Thymus (tissue), 14 donors: ENCODE measurements at places on chromosomes 1 and 21.

DNA sequence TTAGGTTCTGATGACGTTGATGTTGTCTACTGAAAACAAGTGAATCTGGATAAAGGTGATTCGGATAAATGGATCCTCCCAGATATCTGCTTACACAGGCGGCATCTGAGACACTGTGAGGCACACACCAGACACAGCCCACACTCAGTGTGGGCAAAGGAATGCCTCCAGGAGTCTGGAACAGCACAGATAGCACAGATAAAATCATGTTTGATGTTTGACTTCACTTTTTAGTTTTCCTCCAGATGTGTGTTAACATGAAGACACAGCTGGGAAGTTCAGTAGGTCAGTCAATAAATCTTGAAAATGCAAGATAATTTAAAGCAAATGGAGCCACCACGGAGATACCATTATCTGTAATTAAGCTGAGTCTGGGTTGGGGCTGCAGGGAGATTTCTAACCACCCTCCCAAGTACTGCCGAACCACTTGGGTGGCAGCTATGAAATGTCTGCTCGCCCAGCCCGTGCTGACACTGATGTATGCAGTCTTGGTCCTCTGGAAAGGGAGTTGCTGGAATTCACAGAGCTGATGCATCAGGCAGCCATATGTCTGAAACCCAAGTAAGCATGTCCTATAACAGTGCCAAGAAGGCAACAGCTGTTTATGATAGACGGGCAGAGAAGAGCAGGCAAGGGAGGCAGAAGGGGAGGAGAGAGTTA lies 11.7 kb downstream of the CAPN9 start:
- peaks cover 6% of the 10 kb centered on the region for H3K27me3 ChIP-seq
- no peaks in the 10 kb centered on the region for H3K4me1 ChIP-seq
- H3K27ac ChIP-seq, result no peak overlapping the region
- no peak for DNase-seq
- H3K4me3 ChIP-seq, result no peak overlapping the region

DNA sequence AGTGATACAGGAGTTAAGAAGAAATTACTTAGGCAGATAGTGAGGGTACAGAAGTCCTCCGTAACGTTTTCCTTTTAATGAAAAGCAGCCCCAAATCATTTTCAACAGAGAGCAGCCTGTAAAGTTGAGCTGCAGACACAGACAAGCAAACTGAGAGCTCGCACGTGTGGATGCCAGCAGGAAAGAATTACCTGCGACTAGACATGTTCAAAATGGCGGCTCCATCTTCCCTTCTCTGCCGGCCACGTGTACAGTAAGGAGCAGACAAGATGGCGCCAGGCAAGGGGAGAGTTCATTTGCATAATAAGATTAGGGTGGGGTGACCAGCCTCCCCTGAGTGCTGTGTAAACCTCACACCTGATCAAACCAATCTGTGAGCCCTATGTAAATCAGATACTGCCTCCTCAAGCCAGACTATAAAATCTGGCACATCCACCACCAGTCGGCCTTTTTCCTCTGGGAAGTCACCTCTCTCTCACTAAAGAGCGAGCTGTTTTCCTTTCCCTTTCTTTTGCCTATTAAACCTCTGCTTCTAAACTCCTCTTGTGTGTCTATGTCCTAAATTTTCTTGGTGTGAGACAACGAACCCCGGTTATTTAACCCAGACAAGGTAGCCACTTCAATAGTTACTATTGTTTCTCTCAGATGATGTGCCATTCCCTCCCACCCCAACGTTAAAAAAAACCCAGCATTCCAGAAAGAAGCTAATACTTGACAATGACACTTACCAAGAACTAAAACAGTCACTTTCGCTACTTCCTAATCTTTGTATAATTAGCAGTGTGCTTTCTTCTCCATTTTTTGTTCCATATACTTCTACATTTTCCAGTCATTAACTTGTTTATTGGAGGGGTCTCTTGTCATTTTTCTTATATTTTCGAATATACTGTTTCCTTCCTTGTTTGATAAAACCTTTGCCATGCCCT lies 27.4 kb downstream of the DUSP10 start:
- H3K27ac ChIP-seq, result no peak overlapping the region
- H3K36me3 ChIP-seq, result no peaks in the 10 kb centered on the region
- DNase-seq, result no peak
- no peaks in the 10 kb centered on the region for H3K27me3 ChIP-seq
- no peak overlapping the region for H3K4me3 ChIP-seq
- peaks cover 7% of the 10 kb centered on the region for H3K4me1 ChIP-seq

GRCh38 chr1:53945433-53946251 lies at the start of gene IFT25:
Gene IFT25 (minus strand): TSS chr1:53945699. CDS start chr1:53940082, 5,617 bp downstream.
- peak; percentile 81 for DNase-seq
- H3K36me3 ChIP-seq, result peaks cover 4% of the 10 kb centered on the region

DNA sequence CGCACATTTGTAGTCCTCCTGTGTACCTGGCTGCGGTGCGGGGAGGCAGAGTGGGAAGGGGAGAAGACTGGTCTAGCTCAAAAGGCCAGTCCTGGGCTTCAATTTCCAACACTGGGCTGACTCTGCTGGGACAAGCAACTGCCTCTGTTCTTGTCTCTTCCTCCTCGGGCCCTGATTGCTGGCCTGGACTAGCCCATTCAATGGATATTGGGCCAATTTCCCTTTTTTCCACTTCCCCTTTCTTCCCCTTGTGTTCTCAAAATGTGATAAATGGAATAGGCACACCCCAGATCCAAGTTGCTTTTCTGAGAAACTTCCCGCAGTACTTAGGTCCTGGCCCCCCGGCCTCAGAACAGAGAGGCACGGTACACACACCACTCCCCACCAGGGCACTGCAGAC lies 48.2 kb downstream of the SPSB1 start:
- H3K27me3 ChIP-seq, result no peaks in the 10 kb centered on the region
- no peak for DNase-seq
- no peaks in the 10 kb centered on the region for H3K4me1 ChIP-seq
- H3K36me3 ChIP-seq, result no peaks in the 10 kb centered on the region
- H3K4me3 ChIP-seq, result no peak overlapping the region

DNA sequence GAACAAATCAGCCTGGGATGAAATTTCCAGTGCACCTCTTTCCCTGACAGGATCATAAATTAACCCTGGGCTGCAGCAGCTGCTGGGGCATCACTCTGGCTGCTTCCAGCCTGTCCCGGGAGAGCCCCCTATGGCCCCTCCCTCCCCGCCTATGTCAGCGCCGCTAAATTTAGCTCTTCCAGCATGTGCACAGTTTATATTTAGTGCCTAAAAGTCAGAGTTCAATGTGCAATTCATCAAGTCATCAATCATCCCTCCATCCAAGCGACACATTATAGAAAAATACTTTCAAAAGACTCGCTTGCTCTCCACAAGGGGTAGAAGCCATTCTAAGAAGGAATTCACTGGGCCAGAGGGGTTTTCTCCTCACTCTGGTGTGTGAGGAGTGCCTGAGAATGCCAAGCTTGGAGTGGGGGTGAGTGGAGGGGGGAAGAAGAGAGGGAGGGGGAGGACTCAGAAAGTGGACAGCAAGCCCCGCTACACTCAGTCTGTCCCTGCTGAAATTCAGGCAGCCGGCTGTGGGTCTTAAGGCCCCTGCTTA lies 37.4 kb downstream of the XCL1 start:
- H3K36me3 ChIP-seq, result no peaks in the 10 kb centered on the region
- no peak for DNase-seq
- no peak overlapping the region for H3K4me3 ChIP-seq
- peaks cover 6% of the 10 kb centered on the region for H3K4me1 ChIP-seq
- H3K27ac ChIP-seq, result no peak overlapping the region

DNA sequence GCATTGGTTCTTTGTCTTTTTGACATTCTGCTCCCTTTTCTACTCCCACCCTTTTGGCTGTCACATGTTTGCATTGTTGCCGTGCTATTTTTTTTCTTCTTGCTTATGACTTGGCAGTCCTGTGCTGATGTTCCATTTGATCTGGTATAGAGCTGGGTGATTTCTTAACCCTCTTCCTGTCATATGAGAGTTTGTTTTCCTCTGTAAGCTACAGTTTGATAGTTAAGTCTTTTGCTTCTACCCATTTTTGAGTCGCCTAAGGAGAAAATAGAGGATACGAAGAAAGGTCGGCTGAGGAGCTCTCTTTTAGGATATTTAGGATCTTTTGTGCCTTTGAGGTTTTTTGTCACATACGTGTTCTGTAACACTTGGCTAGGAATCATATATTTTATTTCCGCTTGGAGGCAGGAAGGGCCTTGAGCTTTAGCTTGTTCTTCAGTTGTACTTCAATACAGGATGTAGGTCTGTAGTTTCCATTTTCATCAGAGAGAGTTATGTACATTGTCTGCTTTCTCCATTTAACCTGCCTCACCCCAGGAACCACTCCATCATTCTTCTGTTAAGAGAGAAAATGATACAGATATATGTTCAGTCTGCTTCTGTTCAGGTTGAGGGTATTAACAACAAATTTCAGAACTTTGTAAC lies 150.7 kb downstream of the BACH1 start:
- no peaks in the 10 kb centered on the region for H3K36me3 ChIP-seq
- no peaks in the 10 kb centered on the region for H3K27me3 ChIP-seq
- no peak overlapping the region for H3K4me3 ChIP-seq
- H3K27ac ChIP-seq, result peak overlapping the region; percentile 20

DNA sequence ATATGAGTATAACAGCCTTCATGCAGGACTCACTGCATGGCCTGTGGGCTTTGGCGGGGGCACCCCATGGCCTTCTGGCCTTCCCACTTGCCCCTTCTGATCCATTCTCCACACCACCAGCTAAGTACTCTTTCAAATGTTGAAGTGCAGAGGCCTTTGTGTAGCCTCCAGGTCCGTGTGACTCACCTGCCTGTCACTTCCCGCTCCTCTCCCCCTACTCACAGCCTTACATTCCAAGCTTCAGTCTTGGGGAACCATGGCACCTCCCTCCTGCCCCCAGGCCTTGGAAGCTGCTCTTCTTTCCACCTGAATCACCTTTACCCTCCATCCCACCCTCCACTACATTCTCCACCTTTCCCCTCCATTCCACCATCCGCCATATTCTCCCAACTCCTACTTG lies 69.6 kb downstream of the PGM1 start:
- no peak overlapping the region for H3K27ac ChIP-seq
- H3K27me3 ChIP-seq, result no peaks in the 10 kb centered on the region
- no peak for DNase-seq

DNA sequence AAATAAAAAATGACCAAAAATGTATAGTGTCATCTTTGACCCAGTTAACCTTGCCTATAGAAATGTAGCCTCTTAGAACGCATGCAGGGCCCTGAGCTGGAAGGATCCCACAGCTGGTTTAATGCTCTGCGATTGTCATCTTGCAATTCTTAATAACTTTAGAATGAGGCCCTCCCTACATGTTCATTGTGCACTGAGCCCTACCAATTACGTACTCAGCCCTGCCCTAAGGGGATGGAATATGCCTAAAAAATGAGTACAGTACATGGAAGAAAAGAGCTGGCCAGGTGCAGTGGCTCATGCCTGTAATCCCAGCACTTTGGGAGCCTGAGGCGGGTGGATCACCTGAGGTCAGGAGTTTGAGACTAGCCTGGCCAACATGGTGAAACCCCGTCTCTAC lies 57.8 kb upstream of the BCAR3 start:
- H3K4me3 ChIP-seq, result no peak overlapping the region
- H3K27me3 ChIP-seq, result no peaks in the 10 kb centered on the region
- no peaks in the 10 kb centered on the region for H3K36me3 ChIP-seq

GRCh38 chr1:117650840-117651568 lies 45.2 kb downstream of the TENT5C start:
- no peak for DNase-seq
- no peaks in the 10 kb centered on the region for H3K36me3 ChIP-seq
- H3K27me3 ChIP-seq, result peaks cover 17% of the 10 kb centered on the region
- no peak overlapping the region for H3K4me3 ChIP-seq
- peaks cover 11% of the 10 kb centered on the region for H3K4me1 ChIP-seq

DNA sequence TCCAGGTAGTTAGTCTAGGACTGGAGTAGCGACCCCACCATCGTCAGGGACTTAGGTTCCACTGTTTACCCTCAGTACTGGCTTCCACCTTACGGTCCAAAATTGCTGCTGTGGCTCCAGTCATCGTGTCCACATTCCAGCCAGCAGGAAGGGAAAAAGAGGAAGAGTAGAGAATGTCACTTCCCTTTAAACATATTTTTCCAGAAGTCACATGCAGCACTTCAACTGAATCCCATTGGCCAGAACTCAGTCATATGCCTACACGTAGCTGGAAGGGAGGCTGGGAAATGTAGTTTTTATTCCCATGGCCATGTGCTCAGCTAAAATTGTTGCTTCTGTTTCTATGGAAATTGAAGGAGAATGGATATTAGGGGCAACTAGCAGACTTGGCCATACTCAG lies 84.1 kb upstream of the SELENON start:
- DNase-seq, result no peak
- no peaks in the 10 kb centered on the region for H3K27me3 ChIP-seq
- H3K4me3 ChIP-seq, result no peak overlapping the region
- no peaks in the 10 kb centered on the region for H3K36me3 ChIP-seq
- H3K4me1 ChIP-seq, result peaks cover 10% of the 10 kb centered on the region
- H3K27ac ChIP-seq, result no peak overlapping the region

DNA sequence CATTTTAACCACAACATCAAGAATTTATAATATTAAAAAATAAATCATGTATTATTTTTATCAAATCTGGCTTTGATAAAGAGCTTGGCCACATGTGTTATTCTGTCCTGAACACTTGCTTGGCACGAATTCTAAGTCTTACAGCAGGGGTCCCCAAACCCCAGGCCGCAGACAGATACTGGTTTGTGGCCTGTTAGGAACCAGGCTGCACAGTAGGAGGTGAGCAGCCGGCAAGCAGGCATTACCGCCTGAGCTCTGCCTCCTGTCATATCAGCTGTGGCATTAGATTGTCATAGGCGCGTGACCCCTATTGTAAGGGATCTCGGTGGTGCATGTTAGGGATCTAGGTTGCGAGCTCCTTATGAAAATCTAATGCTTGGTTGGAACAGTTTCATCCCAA lies 127.6 kb upstream of the IVNS1ABP start:
- H3K4me1 ChIP-seq, result no peaks in the 10 kb centered on the region
- DNase-seq, result no peak
- no peaks in the 10 kb centered on the region for H3K36me3 ChIP-seq
- H3K27me3 ChIP-seq, result no peaks in the 10 kb centered on the region
- H3K27ac ChIP-seq, result no peak overlapping the region

- H3K4me1 ChIP-seq, result peaks cover 15% of the 10 kb centered on the region
- H3K27ac ChIP-seq, result peak overlapping the region; percentile 84
- peak; percentile 36 for DNase-seq
- H3K4me3 ChIP-seq, result no peak overlapping the region
- H3K27me3 ChIP-seq, result no peaks in the 10 kb centered on the region
These were observed 36.6 kb downstream of the HIVEP3 start for GRCh38 chr1:41882068-41882477.

DNA sequence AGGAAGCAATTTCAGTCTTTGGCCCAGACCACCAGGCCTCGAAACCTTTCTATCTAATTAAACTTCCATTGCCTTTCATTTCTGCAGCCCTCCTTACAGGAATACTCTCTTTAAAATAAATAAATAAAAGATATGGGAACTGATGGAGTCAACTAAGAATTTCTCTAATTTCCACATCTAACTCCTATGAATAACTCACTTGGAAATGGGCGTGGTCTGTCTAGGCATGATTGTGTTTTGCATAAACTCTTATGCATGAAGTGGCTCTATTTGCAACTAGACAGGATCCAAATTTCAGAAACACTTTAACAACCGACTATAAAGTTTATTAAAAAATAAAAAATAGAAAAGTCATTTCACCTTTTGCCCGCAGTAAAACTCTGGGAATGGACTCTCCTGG lies 199.5 kb downstream of the ADSS2 start:
- no peak overlapping the region for H3K4me3 ChIP-seq
- no peak overlapping the region for H3K27ac ChIP-seq
- H3K36me3 ChIP-seq, result no peaks in the 10 kb centered on the region
- no peak for DNase-seq
- H3K27me3 ChIP-seq, result no peaks in the 10 kb centered on the region
